NCI-H187 (cell line): ENCODE measurements at places on chromosomes 2 and 18.

DNA sequence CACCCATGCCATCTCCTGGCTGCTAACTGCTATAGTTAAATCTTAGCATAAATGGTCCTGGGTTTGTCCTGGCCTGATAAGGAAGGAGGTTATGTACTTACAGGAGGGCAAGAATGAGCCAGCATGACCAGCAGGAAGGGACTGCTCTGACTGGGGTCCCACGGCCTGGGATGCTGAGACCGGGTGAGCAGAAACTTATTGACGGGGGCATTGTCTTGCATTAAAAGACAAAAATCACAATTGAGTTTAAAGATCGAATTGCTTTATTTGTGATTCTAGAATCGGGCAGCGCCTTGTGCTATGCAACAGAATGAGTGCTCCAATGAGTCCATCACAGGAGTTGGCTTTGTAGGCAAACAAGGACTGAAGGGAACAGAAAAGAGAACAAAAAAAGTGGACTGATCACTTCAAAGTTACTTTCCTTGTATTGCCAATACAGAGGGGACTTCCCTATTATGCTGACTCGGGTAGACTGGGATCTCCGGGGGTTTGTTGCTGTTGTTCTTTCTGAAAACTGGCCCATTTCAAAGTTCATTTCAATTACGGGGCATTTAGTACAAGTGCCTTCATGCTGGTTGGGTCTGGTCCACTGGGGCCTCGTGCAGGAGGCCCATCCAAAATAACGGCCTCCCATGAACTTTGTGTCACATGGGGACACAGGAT is 87.1 kb upstream of the SLC66A3 start:
- no peak for DNase-seq

GRCh38 chr2:30425326-30425725 is 21.7 kb upstream of the LCLAT1 start:
- DNase-seq = no peak

GRCh38 chr2:179263446-179264367 is 925 bp downstream of the SESTD1 start:
- DNase-seq = no peak

GRCh38 chr2:156435396-156435717 is 822 bp upstream of the GPD2 start:
- DNase-seq = no peak

- no peak for DNase-seq
These were observed 74.3 kb downstream of the IRS1 start for GRCh38 chr2:226725126-226725860.

DNA sequence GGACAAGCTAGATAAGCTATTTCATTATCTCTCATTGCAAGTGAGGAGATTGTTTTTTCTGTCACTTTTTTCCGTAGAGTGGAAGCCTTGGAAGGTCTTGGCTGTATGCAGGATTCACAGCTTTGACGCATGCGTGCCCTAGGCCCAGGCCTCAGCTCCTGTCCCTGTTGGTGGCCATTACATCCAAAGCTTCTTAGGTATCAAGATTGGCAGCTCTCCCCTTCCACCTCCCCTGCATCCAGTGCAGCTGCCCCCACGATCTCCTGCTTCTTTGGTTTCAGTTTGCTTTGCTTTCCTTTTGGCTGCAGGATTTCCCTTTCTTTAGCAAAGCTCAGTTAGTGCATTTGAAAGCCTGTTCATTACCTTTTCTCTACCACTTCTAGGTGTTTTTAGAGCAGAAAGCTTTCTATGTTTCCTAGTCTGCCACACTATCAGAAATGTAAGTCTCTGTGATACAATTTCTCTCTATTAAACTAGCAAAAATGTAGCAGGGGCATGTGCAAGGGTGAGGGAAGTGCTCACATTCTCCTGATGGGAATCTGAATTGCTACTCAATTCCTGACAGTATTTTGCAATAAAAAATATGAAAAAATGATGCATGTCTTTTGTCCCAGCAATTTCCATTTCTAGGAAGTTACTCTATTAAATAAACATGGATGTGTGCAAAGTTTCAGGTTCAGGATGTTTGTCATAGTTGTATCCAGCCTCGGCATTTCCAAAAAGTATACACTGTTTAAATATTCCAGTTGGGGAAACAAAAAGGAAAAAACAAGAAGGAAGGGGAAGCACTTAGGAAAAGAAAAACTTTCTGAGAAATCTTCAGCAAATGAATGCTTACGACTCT is 91.2 kb downstream of the LIPG start:
- DNase-seq = no peak

DNA sequence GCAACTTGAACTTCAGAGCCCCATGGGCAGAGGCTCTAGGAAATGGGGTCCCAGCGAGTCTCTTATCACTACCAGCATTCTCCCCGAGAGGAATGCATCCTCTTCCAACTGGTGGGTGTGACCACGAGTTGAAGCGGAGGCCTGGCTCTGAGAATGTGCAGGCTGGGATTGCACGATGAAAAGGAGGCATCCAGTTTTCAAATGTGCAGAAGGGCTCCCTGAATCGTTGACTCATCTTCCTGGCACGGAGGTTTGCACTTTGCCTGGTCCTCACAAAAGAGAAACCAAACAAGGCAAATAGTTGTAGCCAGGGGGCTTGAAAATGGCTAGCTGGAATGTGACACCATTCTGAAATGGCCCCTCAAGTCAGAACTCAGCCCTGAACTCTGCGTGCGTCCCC is 216.7 kb downstream of the GLI2 start:
- no peak for DNase-seq

DNA sequence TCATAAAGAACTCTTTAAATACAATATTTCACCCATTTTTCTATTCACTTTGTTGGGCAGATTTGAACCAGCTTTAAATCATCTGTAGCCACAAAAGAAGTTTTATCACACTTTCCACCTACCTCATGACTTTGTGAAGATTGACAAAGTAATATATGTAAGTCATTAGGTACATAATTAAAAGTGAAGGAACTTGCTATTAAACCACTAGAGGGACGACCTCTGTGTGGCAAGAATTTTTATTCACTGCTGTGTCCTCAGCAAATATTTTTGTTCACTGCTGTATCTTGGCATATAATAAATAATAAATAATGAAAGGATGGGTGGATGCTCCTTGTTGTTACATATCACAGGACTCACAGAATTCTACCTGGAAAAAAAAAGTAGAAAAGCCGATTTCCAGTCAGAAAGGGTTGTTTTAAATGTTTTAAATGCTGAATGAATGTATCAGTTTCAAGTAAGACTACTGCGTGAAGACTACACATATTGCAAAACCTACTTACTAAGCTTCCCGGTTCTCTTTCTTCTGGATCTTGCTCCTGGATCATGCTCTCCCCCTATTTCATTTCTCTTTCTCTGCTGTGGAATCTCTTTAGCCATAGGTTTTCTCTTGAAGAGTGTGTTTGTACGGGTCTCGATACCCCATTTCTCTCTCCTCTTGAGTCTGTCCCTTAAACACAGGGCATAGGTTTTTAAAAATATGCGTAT is 44.8 kb downstream of the KCMF1 start:
- DNase-seq = no peak

DNA sequence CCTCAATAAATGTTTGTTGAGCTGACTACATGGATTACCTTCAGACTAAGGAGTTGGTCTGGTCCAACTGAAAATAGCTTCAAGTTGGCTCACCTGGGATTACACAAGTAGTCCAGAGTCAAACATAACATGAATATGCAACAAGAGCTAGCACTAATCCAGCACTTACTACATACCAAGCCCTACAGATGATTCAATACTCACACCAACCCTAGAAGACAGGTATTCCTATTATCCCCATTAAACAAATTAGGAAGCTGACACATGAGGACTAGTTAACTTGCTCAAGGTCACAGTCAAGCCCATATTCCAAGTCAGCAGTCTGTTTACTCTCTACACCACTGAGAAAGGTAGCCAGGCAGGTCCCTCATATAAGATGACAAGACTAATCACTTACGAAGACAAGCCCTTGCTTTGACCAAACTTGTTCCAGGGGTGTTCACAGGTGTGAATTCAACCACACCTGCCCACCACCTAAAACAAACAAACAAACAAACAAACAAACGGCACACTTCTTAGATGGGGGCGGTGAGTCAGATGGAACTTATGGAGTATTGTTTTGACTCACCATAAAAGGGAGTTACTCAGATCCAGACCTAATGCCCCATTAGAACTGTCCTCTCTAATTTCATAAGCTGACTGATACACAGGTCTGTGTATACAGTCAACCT is 29.1 kb downstream of the TMEM131 start:
- no peak for DNase-seq

- DNase-seq = no peak
These were observed 1088.8 kb downstream of the RPIA start for GRCh38 chr2:89780318-89780717.

GRCh38 chr2:105757433-105757832 is 12.7 kb downstream of the NCK2 start:
- DNase-seq = no peak

- no peak for DNase-seq
These were observed 26.4 kb upstream of the TFPI start for GRCh38 chr2:187580462-187581124.

- DNase-seq = no peak
These were observed 347.5 kb upstream of the SALL3 start for GRCh38 chr18:78632111-78632541.

- DNase-seq = no peak
These were observed 103.8 kb upstream of the ST3GAL5 start for GRCh38 chr2:85992611-85993010.

GRCh38 chr2:240410808-240411207 is 24.7 kb upstream of the GPC1 start:
- no peak for DNase-seq

DNA sequence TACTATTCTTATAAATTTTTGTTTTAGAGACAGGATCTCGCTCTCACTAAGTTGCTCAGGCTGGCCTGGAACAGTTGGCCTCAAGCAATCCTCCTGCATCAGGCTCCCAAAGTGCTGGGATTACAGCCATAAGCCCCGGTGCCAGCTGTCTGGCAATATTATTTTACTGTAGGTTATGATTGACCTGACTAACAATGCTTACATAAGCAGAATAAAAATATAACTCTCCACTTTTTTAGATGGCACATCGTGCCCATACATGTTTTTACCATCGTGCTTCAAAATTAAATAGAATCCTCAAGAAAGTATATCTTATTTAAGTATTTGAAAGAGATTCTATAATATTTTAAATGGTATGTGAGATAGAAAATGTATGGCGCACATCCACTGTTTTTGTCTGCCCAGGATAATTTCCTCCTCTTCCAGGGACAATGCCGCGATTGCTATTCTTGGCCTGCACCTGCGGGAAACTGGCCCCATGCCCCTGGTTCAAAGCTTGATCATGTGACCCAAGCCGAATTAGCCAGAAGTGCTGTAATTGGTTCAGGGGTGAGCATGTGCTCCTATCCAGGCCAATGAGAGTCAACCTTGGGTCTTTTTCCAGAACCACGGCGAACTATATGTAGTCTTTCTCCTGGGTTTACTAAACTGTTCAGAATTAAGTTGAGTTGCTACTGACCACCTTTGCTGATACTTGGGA is 38.3 kb upstream of the GREB1L start:
- no peak for DNase-seq

DNA sequence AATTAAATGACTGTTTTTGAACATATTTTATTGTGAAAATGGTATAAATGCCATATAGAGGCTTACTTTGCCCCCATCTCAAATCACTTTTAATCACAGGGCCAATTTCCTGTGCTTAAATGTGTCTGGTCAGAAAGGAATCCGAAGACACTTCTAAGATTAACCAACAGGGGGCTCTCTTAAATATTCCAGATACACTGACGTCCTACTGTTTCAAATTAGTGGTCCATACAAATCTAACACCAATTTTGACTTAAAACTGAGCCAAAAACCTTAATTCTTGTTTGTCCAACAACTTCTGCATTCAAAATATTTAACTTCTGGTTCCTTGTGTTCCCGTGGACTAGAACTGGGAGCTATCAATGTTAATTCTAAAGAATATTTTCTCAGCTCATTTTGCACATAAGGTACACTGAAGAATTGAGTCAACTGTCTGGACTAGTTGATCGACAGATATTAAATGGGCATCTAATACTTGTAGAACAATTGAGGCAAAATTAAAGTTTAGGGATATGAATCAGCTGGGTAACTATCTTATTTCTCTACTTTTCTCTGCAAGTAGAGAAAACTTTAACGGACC is 557.5 kb downstream of the ARHGAP15 start:
- no peak for DNase-seq

- no peak for DNase-seq
These were observed 73.7 kb upstream of the DPP10 start for GRCh38 chr2:114368705-114369104.

GRCh38 chr2:29360016-29360784 is 245.0 kb downstream of the CLIP4 start:
- DNase-seq = no peak

GRCh38 chr2:187942876-187943275 is 348.8 kb upstream of the GULP1 start:
- no peak for DNase-seq

DNA sequence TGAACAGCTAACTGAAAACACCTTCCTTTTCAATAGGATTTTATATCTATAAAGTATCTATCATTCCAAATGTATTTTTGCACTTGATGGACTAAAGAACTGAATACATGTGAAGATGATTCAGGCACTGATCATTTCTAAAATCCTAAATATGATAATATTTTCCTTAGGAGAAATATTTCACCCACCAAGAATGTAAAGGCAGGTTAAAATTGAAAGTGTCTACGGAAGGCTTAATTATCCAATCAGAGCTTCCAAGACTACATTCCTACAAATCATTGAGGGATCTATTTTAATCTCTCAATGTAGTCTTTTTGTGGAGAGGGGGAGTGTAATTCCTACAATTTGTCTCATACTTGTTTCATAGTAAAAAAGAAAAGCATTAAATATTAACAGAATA is 3.6 kb downstream of the GALNT3 start:
- no peak for DNase-seq

DNA sequence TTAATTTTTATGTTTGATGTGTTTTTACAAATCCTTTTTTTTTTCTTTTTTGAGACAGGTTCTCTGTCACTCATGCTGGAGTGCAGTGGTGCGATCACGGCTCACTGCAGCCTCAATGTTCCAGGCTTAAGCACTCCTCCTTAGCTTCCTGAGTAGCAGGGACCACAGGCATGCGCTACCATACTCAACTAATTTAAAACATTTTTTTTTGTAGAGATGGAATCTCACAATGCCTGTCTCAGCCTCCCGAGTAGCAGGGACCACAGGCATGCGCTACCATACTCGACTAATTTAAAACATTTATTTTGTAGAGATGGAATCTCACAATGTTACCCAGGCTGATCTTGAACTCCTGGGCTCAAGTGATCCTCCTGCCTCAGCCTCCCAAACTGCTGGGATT is 3.2 kb downstream of the NOTO start:
- no peak for DNase-seq

DNA sequence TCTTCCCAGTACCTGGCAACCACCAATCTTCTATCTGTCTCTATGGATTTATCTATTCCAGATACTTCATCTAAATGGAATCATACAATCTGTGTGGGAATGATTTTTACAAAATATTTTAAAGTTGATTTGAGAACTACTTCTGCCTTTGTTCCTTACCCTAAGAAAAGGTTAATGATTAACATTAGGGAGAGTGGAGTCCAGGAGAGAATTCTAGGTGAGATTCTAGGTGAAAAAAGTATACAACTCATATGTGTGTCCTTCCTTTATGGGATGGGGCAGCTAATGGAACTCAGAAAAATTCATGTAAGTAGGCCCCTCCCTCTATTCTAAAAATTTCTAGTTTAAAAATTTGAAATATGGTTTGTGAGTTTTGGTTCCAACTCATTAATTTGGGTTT is 35.9 kb upstream of the WDSUB1 start:
- DNase-seq = no peak

GRCh38 chr18:49151482-49151881 is 200.7 kb upstream of the SMAD7 start:
- DNase-seq = no peak
